ENCODE measurements at places on chromosomes 12 and 14. TPM values are rescaled to one million over a fixed set of nuclear protein-coding genes. Genes with fewer than 3 reads are reported as not detected.

- no peak for DNase-seq
These were observed 101.3 kb downstream of the FOXN3 start for GRCh38 chr14:89315493-89316470.

The YAF2 gene
- 15.7 TPM for total RNA-seq

DNA sequence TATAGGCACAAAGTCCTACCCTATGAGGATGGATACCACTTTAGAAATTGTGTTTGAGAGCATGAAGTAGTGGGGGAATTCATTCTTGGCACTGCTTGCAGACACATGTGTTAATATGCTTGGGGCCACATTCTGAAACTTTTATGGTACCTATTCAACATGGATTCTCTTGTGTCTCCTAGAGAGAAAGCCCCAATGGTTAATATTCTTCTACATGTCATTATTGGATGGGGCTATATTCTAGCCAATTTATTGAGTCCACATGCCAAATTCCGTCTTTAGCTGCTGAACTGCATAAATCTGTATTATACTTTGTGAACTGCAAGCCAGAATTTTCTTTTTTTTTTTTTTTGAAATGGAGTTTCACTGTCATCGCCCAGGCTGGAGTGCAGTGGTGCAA, 140.0 kb downstream of the KICS2 start:
- DNase-seq, result no peak

- no peak for DNase-seq
These were observed 35.1 kb downstream of the TRPV4 start for GRCh38 chr12:109797905-109798669.

- no peak for DNase-seq
These were observed 19.6 kb downstream of the NOC4L start for GRCh38 chr12:132163911-132164288.

The INSM2 gene
- not detected for total RNA-seq

DNA sequence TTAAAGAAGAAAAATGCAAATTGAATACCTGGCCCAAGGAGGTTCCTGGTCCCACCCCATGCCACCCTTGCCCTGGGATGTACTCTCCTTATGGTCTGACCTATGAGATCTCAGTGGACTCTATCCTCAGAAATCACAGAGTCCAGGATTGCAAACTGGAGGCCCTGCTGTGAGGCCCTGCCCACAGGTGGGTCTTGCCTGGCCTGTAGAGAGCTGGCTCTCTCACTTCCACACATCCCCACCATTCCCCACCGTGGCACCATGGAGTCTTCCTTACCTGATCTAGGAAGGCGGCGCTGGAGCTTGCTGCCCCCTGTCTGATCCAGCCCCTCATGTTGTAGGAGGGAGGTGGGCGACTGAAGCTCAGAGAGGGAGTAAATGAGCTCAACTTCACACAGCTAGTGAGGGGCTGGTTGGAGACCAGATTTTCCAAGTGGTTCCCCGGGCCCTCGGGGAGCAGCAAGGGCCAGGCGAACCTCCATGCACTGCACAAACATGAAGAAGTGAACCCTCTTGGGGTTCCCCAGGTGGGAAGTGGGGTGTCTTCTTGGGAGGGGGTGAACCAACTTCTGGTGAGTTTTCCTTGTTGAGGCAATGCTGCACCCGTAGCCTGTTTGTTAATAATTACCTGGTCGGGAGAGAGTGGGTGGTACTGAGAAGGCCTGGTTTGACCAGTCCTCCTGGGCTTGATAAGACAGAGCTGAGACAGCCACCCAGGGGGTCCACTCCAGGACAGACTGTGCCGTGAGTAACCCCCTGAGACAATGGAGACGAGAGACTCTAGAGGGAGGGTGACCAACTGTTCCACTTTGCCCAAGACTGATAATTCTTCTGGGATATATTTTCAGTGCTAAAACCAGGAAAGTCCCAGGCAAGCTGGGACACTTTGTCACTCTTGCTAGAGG, at the start of gene SERPINA4:
Gene SERPINA4 (plus strand): TSS at position 692 of the 905 bp plus-strand sequence. CDS start 2,041 bp downstream, outside the sequence.
- DNase-seq, result no peak

- no peak for DNase-seq
These were observed 9.0 kb upstream of the SIX1 start for GRCh38 chr14:60658211-60658690.

The C12orf54 gene
- total RNA-seq, result not detected

DNA sequence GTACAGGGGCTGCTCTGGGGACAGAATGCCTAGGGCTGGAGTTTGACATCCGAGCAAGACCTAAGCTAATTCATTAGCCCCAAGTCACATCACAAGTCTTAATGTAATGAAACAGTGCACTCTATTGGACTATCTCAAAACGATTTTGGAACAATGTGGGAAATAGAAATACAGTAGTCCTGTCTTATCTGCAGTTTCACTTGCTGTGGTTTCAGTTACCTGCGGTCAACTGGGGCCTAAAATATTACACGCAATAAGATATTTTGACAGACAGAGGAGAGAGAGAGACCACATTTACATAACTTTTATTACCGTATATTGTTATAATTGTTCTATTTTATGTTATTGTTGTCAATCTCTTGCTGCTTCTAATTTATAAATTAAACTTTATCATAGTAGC, 21.1 kb downstream of the MOAP1 start:
- no peak for DNase-seq

The DHRS4L2 gene
- 6.4 TPM for total RNA-seq

The FAIM2 gene
- total RNA-seq, result not detected

- DNase-seq, result no peak
These were observed 13.7 kb downstream of the OR6J1 start for GRCh38 chr14:22630486-22630885.

- DNase-seq, result no peak
These were observed 5.8 kb downstream of the TNS2 start for GRCh38 chr12:53055471-53056266.

The RAD51AP1 gene
- 8.7 TPM for total RNA-seq

The TAS2R46 gene
- total RNA-seq, result 0.41 TPM

The FAM181A gene
- not detected for total RNA-seq

The PAPOLA gene
- total RNA-seq, result 100 TPM

The NID2 gene
- 8.1 TPM for total RNA-seq
